ENCODE measurements at places on chromosomes 4 and X.

- DNase-seq, result no peak
These were observed 83.9 kb upstream of the MSX1 start for GRCh38 chr4:4775493-4776004.

- DNase-seq, result no peak
These were observed 274.9 kb upstream of the PITX2 start for GRCh38 chr4:110897784-110898183.

DNA sequence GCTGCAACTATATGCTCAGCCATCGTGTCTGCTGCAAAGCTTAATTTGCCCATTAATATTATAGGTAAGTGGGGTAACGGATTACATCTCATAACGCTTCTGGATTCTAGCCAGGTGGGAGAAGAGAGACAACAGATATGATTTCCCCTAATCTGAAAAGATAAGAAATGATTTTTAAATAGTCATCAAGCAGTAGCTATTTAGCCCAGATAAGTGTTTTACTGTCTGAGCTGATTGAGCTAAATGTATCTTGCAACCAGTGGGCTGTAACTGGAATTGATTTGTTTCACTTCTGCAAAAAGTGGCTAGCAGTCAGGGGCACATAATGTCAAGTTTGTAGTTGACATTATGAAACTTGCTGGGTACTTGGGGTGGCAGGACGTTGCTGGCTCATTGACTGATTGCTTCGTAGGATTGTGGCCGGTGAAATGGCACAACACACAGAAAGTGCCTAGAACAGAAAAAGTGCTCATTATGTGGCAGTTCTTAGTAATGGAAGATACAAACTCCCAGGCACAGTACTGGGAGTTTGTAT is 18.5 kb downstream of the LAP3 start:
- no peak for DNase-seq

DNA sequence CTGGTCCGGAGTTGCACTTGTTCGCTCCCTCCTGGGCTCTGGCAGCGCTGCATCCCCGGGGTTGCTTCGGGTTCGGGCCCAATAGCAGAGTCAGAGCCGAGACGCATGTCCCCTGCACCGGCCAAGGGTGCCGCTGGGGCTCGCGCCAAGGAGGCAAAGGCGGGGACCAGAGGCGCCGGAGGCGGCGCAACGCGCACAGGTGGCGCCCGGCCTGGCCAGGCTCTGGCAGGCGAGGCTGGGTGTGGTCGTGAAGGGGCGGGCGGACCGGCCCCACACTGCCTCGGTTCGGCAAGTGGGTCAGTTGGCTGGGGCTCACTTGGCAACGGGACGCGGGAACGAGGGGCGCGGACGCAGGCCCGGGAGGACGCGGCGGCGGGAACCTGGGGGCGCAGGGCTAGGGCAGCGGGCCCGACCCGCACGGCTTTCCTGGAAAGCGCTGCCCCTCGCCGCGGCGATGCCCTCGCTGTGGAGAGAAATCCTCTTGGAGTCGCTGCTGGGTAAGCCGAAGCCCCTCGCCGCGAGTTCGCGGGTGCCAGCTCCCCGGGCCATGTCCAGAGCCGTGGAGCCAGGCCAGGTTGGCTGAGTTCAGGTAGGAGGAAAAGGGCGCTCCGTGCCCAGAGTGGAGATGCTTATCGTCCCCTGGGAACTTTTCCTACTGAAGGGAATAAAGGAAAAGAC is at the start of gene CWH43:
Gene CWH43 (plus strand): TSS at position 300 of the 678 bp plus-strand sequence. CDS start 155 bp downstream, at position 455.
- DNase-seq, result no peak

DNA sequence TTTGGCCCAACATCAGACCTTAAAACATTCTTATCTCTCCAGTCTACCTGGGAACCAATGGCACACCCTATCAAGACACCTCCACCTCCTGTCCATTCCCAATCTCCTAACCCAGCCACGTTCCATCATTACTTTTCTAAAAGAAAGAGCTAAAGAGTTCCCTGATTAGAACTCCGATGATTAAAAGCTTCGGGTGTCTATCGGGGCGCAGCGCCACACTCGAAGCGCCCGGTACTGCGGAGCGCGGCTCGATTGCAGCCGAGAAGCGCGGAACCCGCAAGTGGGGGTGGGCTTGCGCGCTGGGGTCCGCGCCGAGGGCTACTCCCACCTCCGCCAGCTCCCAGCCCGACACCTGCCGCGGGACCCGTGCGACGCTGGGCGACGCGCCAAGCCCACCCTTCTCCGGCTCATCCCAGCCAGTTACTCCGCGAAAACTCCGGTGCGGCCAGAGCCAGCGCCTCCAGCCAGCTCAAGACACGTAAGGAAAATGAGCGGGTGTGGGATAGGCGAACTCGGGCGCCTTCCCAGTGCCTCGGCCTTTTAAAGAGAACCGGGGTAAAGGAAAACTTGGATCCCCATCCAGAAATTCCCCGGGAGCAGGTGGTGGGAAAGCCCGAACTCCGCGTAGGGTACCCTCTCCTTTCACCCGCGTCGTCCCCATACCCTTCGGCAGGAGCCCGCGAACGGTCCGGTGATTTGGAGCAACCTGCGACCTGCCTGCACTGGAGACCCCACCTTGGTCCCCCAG is 593 bp downstream of the NPY1R start:
- DNase-seq, result no peak

DNA sequence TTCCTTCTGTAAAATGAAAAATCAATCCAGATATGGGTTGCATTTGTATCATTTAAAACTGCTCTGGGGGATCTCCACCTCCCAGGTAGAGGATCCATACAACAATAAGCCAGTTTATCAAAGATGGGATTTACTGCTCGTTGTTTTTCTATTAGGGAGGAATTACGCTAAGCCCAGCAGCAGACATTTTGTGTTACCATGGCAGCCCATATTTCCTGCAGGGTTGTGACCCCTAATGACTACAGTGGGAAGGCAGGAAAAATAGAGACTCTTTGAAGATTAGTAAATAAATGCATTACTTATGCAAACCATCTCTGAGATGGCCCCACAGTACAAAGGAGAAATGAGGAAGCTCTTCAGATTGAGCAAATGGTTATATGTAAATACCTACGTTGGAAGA is 253.4 kb upstream of the GPR101 start:
- DNase-seq, result no peak

GRCh38 chr4:2177443-2178093 is 64.4 kb downstream of the HAUS3 start:
- no peak for DNase-seq

- DNase-seq, result no peak
These were observed 18.9 kb upstream of the SH3KBP1 start for GRCh38 chrX:19906293-19906692.
